T-cell (primary cell): ENCODE measurements at places on chromosomes 5 and 9.

DNA sequence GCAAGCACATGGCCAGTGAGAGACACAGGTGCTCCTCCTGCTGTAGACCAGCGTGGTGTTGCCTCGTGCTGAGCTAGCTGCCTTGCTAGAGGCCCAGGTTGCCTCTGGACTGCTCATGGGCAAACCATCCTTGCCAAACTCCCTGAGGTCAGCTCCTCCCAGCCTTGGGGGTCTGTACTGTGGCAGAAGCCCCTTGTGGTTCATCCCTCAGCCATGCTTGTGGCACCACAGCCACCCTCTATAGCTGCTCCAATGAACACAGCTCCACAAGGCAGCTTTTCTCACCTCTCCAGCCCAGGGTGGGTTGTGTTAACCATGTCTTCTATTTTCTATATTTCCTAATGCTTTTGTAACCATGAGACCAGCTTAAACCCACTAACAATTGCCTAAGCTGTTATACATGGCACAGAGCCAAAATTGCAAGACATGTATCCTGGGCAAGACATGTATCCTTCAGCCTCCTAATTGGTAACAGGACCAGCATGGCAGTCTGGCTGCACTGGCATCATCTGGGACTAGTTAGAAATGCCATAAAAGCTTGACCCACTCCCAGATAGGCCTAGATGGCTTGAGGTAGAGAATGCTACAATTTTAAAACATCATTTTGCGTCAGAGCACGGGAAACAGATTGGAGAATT is 183.1 kb upstream of the S1PR3 start:
- no peak for DNase-seq

DNA sequence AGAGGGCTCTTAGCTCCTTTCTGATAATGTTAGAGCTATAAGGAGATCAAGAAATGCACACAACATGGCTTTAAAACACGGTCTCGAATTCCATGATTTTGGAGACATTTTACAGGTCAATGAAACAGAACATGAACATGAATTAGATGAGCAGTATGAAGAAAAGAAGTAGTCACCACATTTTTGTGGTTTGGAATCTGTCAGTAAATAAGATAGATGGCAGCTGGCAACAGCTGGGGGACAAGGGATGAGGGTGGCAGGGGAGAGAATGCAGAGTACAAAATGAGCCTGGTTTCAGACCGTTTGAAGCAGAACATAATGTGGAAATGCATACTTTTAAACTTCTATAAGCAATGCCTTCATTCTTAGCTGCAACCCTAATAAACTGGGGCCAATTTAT is 107.1 kb downstream of the OXCT1 start:
- DNase-seq, result no peak

- DNase-seq, result no peak
Observed at GRCh38 chr5:100694100-100694499, 158.9 kb downstream of the FAM174A start.

DNA sequence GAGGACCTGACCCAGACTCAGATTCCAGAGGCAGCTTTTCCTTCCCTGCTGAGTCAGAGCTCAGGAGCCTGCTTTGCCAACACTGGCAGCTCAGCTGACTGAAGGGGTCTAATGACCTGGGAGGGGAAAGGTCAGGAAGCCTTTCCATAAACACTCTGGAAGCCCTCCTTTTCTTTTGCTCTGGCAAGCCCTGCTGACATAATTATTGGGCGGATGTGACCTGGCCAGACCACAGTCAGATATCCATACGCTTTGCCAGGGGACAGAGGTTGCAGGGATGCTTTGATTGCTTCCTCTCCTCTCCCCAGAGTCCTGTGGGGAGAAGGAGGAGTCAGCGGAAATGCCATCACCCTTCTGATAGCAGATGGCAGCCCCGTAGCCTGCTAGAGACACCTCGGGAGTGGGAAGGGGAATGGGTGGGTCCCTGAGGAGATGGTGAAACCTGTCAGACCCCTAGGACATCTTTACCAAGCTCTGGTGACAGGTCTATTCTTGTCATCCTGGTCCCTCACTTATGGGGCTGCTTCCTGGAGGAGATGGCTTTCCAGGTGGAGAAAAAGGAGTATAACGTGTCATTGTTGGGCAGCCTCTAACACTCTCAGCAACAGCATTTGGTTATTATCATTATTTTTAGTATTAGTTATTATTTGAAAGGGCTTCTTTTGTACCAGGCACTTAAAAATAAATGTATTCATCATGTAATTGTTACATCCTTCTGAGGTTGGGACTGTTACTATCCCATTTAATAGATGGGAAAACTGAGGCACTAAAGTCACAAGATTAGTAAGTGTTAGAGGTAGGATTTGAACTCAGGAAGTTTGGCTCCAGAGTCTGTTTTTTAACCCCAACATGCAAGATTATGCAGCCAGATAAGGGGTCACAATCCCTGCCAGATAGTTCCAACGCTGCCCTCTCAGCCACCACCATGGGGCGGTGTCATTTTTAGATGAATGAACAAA is 11.6 kb downstream of the COL27A1 start:
- DNase-seq, result no peak

DNA sequence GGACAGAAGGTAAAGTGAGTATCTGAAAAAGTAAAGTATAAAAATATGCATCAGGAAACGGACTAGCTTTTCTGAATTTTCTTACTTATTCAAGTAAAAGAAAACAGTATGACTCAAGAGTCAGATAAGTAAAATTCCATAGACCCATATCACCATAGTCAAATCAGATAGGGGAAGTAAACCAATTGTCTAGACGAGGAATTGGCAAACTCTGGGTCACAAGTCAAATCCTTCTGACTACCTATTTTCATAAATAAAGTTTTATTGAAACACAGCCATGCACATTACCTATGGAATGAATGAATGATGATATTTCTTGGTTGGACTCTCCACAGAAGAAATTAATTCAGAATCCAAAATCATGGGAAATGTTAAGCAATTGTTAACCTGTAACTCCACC is 59.1 kb upstream of the TMC1 start:
- DNase-seq, result no peak

DNA sequence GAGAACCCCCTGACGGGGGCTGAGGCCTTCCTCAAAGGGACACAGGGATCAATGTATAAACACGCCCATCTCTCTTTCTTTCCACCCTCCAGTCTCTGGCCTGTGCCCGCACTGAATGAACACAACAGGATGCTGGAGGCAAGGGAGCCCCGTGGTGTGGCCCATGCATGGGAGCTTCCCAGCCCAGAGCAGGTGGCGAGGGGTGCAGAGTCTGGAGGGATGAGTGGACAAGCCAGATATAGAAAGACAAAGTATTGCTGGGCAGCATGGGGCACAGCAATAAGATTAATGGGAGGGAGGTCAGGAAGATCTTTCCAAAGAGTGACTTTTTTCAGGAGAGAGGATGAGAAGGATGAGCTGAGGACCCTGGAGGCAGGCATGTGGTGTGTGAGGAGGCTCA is 103.7 kb downstream of the C5orf15 start:
- DNase-seq, result no peak

DNA sequence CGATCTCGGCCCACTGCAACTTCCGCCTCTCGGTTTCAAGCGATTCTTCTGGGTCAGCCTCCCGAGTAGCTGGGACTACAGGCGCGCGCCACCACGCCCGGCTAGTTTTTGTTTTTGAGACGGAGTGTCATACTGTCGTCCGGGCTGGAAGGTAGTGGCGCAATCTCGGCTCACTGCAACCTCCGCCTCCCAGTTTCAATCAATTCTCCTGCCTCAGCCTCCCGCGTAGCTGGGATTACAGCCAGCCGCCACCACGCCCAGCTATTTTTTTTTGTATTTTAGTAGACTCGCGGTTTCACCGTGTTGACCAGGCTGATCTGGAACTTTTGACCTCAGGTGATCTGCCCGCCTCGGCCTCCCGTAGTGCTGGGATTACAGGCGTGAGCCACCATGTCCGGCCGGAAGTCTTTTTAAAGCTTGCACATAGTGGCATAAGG is 1.2 kb downstream of the SMC5 start:
- DNase-seq, result no peak

DNA sequence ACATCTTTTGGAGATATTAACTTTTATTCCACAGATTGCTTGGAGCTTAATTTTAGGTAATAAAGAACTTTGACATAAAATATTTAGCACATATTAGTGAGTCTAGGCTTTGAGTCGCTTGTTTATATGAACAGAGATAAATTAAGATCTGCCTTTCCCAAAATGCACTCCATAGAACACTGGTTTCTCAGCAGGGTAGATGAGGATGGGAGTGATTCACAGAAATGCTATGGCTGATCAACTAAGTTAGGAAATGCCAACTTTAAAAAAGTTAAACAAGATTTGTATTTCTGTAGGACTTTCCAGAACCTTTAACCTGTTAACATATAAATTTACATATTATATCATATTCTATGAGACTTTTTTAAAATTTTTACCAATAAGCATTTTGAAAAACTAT is 65.2 kb downstream of the STARD4 start:
- no peak for DNase-seq

DNA sequence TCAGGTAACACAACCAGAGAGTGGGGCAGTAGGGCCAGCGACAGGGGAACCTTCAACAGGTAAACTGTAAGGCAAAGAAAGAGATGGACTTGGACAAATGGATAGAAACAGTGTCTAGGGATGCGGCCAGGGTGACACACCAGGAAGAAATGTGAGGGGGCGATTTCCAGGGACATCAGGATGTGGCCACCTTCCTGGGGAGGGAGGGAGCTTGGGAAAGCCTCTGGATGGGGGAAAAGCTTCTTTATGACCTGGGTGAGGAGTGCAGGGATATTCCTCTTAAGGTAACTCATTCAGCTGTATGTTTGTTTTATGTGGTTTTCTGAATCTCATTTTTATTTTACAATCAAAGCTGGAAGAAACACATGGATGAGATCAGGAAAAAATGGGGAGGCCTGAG is 11.9 kb upstream of the NXNL2 start:
- no peak for DNase-seq

DNA sequence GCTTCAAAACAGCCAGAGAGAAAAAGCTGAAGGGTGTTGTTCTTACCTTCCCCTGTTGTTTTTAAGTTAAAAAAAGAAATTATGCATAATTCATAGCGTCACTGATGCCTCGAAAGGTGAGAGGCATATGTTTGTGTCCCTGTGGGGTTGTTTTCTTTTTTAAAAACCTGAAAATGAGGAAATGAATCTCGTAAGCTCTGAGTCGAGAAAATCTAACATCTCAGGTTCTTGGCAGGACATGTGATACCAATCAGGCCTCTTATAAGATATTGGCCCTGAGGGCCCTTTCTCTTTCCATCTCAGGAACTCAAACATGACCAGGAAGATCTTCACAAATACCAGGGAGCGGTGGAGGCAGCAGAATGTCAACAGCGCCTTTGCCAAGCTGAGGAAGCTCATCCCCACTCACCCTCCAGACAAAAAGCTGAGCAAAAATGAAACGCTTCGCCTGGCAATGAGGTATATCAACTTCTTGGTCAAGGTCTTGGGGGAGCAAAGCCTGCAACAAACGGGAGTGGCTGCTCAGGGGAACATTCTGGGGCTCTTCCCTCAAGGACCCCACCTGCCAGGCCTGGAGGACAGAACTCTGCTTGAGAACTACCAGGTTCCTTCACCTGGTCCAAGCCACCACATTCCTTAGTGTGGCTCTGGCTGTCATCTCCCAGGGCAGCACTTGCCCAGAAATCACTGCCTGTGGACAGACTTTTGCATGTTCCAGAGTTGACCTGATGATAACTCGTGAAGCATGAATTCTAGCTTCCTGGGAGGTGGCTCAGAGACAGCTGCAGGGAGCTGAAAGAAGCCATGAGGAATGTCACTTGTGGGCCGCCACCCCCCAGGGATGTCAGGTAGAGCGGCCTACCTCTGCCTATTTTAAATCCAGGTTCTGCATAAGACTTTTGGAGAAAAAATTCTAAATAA is at the start of gene TAL2:
Gene TAL2, plus strand, starts transcription at position 274 of the 921 bp plus-strand sequence. Its CDS starts 40 bp downstream, at position 314.
- no peak for DNase-seq

- DNase-seq, result no peak
Observed at GRCh38 chr5:78526049-78526525, 122.5 kb downstream of the LHFPL2 start.

DNA sequence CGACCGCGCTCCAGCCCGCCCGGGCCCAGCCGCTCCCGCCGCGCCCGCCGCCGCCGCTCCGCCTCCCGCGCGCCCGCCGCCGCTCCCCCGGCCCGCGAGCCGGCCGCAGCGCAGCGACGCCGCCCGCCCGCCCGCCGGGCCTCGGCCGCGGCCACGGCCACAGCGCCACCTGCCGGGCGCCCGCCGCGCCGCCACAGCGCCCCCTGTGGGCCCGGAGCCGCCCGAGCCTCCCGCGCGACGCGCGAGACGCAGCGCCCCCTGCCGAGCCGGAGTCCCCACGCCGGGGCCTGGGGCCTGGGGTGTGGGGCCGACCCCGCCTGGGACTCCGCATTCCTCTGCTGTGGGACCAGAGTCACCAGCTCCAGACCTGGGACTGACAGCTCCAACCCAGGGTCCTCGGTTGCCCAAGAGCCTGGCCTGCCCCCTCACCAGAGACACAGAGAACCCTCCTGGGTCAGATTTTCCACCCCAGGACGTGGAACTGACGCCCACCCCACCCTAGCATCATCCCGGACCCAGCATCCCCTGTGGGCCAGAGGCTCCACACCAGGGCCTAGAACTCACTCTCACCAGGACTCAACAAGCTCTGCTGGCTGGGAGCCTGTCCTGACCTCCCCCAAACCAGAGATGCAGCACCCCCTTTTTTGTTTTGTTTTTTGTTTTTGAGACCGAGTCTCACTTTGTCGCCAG is at the start of gene RAPGEF1:
Gene RAPGEF1, minus strand, starts transcription at position 118 of the 690 bp plus-strand sequence. CDS start 246 bp downstream, outside the sequence.
- DNase-seq, result peak; percentile 70

- no peak for DNase-seq
Observed at GRCh38 chr5:113379936-113380806, 54.6 kb downstream of the TSSK1B start.

DNA sequence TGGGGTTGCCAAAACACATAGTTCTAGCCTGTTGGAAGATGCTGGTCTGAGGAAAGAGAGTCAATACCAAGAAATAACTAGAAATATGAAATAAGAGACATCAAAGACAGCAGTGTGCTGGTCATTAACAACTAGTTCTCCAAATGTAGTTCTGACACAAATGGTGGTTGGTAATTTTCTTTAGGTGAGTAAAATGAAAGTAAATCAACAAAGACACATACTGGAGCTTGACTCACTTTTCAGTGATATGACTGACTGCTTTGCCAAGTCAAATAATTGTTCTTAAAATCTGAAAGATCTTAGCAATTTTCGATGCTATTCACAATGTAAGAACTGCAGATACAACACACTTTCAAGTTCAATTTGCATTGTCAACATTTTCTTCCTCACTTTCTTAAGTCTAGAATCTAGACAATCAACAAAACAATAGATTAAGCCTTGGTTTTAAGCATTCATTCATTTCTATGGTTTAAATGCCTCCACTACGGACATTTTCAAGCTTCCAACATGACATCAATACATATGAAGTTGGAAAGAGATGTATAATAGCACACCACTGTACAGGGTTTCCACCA is 166.8 kb upstream of the MAP3K1 start:
- no peak for DNase-seq
